ENCODE measurements at places on chromosomes 6 and 20.

- peak; percentile 81 for DNase-seq
These were observed 6.0 kb upstream of the MRAP2 start for GRCh38 chr6:84027340-84028181.

DNA sequence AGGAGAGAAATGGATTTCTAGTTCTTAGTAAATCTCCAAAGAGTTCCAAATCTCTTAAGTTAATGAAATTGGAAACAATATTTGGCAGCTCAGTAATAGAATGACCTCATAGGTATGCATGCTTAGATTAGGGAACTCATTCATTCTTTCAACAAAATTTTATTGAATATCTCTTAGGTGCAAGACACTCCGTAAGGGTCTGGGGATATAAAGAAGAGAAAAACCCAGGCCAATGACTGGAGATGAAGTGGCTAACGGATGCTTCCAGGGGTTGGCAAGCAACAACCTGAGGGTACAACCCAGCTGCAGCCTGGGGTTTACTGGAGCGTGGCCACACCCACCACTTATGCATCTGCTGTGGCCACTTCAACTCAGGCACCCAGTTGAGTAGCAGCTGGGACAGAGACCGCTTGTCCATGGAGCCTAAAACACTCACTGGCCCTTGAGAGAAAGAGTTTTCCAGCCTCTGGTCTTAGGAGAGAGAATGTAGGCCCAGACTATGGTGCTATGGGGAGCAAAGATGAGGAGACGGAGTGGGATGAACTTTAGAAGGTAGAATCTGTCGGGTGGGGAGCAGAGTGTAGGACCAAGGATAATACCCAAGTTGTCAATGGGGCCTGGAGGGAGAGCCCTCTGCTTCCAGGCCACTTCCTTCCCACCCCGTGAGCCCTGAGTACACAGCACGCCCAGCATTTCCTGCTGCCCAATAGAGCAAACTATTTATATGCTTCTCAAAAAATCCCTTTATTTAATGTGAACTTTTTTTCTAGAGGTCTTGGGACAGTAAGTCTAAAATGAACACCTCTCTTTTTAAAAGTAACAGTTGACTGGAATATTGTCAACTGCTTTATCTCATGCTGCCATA, 46.8 kb upstream of the PXDC1 start:
- DNase-seq, result no peak

DNA sequence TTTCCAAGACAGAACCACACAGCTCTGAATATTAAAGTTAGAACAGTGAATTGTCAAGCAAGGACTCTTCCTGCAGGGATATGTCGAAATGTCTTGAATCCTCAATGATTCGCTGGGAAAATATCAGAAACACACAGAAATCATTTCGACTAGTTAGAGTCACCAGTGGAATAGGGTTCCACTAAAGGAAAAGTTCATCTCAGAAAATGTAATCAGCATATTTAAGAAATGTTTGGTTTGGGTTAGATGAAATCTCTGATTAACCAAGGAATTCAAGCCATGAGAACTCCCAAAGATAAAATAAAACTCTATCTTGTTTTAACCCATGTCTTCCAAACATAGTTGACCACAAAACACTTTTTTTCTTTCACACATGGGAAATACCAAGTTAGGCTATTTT, 621.0 kb upstream of the NRSN1 start:
- no peak for DNase-seq

- no peak for DNase-seq
These were observed 16.5 kb upstream of the TGM3 start for GRCh38 chr20:2279253-2279779.

- DNase-seq, result no peak
These were observed 15.2 kb downstream of the FAM210B start for GRCh38 chr20:56373942-56374341.

- DNase-seq, result no peak
These were observed 466.9 kb upstream of the NRSN1 start for GRCh38 chr6:23659125-23659524.

DNA sequence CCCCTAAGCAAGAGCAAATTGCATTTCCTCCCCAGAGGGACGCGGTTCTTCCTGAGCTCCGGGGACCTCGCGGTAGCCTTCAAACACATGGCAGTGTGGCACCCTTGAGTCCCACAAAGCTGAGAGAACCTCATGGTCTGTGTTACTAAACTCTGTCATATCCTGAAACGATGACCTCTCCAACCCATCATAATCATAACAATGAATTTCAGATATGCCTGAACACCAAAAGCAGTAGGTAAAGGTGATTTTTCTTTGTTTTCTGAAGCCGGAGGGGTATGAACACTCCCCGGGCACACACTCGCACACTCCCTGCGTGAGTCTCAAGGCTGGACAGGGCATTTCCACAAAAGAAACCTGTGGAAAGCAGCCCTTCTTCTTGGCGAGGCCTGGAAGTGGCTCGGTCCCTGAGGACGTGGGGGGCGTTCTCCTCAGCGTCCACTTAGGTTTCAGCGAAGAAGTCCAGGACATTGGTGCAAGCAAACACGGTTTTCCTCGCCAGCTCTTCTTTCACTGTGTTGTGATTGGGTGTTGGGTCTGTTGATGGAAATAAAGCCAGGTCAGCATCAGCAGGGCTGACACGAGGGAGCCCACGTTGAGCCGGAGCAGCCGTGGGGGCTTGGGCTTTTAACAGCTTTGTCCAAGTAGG, 183.4 kb downstream of the ERMARD start:
- no peak for DNase-seq

GRCh38 chr6:17986656-17987446, 584 bp downstream of the KIF13A start:
- DNase-seq, result peak; percentile 86

DNA sequence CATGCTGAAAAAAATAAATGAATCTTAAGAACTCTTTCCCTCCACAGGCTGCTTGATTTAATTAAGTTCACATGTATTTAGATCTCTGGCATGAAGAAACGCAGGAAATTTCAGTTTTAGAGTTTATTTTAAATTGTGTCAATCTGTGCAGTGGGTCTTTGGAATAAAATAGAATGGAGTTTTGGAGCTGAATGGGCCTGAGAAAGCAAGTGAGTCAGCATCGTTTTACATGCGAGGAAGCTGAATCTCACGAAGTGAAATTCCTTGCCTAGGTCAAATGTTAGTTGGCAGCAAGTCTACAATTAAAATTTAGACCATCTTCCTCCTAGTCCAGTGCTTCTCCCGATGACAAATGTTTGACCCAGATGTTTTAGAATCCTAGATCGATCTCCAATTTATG, 22.4 kb downstream of the MAP7 start:
- no peak for DNase-seq

DNA sequence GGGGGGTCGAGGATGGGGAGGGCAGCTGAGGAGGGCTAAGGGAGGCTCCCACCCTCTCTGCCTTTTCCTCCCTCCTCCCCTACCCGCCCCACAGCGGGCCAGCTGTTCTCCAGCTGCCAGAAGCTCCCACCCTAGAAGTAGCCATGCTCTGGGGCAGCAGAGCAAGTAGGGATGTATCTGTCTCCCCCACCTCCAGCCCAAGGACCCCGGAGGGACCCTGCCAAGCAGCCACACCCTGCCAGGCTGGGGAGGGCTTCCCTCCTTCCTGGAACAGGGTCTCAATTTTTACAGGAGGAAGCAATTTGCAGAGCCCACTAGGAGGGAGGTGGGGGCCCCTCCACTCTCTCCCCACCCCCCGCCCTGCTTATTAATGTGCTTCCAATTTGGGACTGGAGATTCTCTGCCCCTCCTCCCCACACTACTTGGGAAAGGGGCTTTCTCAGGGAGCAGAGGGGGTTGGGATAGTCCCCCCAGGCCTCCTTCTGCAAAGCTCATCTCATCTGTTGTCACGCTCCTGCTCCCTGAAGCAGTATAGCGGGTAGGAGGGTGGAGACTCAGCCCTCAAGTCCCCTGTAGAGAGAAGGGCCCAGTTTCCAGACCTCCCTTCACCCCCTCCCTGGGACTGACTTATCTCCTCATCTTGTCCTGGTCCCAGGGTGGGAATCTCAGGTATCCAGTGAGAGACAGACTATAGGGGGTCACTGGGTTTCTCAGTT, 4.5 kb downstream of the TEAD3 start:
- DNase-seq, result no peak

DNA sequence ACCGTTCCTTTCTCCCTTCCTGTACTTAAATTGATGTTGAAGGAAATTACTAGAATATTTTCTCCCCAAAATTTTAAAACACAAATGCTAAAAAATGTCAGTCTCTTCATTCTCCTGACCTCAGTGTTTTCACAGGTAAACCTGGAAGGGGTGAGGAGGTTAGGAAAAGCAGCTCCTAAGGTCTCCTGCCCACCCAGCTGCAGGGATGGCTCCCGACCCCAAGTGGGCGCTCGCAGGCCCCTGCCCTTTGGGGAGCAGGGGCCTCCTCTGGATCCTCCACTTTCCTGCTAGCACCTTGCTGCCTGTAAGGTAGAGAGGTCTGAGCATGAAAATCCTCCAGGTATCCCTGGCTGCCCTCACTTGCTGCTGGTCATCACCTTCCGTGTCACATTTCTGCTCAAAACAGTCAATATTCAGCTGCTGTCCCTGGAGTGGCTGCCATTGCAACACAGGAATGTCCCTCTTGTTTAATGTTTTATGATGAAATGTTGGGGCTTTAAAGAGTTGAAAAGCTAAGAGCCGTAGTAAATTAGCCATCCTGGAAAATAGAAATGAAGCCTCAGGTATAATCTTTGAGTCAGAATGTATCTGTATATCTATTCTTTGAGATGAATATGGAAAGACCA, 10.9 kb upstream of the HSP90AB1 start:
- no peak for DNase-seq

GRCh38 chr6:33954453-33954852, 150.7 kb upstream of the MLN start:
- DNase-seq, result no peak

DNA sequence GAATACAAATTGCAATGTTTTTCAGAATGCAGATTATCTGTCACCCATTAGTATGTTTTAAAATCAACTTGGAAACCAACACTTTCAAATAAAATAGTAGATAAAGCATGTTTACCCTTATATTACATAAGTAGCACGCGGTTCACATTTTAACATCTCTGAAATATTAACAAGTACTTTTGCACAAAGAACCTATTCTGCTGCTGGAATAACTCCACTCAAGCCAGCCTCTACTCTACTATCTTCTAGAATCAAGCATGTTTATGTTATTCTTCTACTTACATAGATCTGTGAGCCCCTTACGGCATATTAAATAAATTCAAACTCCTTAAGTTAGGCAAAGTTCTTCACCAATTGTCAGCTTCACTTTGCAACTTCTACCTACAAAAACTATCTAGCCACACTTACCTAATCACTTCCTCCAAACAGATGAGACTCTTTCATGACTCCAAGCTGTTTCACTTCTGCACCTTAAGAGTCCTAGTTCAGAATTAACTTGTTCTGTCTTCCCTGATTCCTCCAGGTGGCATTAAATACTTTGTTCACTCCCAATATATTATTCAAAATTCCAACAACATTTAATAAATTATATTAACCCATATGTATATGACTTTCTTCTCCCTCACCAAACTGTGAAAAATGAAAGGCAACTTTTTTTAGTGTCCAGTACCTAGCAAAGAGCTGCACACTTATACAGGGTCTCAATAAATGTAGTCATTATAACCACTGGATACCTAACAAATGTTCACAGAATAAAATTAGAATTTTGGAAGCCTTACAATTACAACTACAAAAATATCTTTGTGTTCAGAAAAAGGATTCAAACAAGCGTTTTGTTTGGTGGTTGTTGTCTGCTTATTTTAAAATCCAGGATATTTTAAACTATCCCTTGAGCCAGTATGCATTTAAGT, 12.1 kb downstream of the CEP85L start:
- no peak for DNase-seq

DNA sequence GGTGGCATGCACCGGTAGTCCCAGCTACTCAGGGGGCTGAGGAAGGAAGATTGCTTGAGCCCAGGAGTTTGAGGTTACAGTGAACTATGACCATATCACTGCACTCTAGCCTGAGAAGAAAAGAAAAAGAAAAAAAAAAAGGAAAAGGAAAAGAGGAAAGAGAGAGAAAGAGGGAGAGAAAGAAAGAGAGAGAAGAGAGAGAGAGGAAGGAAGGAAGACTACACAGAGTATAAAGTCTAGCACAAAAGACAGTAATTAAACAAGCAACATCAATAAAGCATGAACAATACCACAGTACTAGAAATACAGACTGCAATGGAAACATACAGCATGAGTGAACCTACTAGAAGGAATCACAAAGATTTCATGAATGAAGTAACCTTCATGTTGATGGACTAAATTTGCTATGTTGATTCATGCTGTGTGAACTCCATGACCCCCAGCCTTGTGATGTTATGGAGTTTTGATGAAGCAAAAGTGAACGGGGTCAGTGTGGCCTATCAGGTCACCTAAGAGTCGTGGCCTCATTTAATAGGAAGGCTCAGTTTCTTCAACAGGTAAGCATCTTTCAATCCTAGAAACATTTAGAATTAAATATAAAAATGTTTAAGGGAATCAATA, 57.6 kb downstream of the NUDT3 start:
- DNase-seq, result no peak

DNA sequence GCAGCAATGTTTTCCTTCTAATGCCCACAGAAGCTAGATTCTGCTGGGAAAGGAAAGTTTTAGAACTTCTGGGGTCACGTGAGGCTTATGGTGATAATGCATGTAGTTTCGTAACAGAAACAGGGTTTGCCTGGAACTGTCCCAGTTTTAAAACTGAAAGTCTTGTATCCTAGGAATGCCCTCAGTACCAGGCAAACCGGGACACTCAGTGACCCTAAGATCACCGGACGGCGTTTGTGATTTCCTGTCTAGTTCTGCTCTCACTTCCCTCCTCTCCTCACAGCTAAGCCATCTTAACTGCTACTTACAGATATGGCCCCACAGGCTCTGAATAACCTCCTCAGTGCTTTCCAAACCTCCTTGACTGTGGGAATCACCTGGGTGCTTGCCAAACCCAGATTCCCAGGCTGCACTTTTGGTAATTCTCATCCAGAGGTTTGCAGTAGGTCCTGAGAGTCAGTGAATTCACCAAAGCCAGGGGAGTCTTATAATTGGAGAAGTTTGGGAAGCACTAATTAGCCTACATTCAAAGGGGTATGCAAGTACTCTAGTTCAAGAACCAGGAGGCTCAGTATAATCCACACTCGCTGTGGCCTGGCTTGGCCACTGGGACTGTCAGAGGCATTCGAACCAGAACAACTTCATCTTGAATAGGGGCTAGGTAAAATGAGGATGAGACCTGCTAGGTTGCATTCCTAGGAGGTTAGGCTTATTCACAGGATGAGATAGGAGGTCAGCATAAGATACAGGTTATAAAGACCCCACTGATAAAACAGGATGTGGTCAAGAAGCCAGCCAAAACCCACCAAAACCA, 231.6 kb upstream of the MYLIP start:
- DNase-seq, result no peak

- DNase-seq, result no peak
These were observed 18.7 kb downstream of the HLA-DMB start for GRCh38 chr6:32922083-32922482.

DNA sequence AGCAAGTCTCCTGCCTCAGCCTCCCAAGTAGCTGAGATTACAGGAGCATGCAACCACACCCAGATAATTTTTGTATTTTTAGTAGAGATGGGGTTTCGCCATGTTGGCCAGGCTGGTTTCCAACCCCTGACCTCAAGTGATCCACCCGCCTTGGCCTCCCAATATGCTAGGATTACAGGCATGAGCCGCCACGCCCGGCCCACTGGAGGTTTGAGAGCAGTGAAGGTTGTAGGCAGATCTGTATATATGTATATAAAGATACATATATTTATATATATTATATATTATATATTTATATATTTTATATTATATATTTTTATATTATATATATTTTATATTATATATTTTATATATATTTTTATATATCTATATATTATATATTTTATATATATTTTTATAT, 38.2 kb upstream of the TTPAL start:
- DNase-seq, result no peak

GRCh38 chr6:2245877-2246863, 765 bp upstream of the GMDS start:
- peak; percentile 74 for DNase-seq

GRCh38 chr6:114955363-114955762, 612.5 kb upstream of the HS3ST5 start:
- no peak for DNase-seq
